Activated CD4-positive, alpha-beta T cell treated with anti-CD3 and anti-CD28 coated beads, Interleukin-2, Interleukin-6, amounts not matched to agents 100 ng/mL and 50 ng/mL, durations not matched to agents 16 hours and 8 hours (primary cell): ENCODE measurements at places on chromosomes 7 and 10.

GRCh38 chr10:128029290-128029651, 97.0 kb downstream of the MKI67 start:
- DNase-seq: no peak

DNA sequence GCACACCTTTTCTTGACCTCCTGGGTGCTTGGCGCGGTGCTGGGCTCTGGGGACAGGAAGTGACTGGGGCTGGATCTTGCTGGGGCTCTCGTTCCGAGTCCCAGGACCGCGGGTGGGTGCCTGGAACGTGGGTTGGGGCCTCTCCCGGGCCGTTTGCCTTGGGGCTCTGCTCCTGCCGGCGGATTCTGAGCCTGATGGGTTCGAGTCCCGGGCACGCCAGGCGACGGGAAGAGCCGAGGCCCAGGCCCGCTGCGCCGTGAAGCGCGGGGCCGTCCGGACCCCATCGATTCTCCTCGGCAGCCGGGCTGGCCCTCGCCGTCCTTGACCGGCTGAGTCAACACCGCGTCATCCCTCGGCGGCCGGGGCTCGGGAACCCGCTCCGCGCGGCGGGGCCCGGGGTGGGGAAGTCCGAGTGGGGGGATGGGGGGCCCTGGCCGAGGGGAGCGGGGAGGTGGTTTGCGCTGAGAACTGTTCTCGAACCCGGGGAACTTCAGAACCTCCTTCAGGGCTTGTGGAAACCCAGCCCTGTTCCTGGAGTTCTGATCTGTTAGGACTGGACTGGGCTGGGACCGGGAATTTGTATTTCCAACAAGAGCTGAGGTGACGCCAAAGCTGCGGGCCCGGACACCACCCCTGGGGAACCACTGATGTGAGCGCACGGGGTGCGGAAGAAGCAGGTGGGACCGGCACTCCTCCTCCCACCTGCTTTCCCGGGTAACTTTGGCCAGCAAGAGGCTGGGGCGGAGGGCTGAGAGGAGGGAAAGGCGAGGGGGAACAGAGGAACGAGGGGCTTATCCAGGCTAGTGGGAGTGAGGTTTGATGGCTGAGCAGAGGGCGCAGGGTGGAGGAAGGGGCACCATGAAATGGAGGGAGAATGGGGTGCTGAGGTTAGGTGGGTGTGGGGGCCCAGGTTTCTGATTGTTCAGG, 6.2 kb downstream of the HHEX start:
- no peak for DNase-seq

GRCh38 chr7:20201380-20201779, 15.8 kb downstream of the MACC1 start:
- no peak for DNase-seq

DNA sequence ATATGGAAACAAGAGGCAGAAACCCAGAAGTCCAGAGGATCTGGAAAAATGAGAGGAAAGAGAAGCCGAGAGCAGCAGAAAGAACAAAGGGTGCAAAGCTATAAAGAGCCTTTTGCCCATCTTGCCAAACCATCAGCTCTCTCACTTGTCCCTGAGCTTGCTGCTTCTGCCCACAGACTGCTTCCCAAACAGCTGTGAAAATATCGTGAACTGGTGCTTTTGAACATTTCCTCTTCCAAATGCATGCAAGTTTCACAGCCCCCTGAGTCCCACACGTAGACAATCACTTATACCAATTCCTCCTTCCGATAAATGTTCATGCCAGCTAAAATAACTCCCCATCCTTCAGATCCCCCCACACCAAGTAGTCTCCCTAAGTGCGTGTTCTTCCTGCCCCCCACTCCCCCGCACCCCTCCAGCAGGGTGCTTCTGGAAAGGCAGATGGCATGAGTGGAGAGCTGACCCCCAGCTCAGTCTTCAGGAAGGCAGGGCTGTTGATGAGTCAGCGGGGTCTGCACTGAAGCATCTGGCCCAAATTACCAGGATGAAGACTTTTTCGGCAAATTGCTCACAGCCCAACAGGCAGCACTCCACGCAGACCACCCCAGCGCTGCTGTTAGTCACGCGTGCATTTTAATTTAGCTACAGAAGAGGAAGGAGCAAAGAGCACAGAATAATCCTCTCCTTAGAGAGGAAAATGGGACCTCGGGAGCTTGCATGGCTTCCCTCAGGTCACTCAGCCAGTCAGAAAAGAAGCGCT, 76.1 kb upstream of the KCNMA1 start:
- no peak for DNase-seq

- no peak for DNase-seq
These were observed 2.3 kb upstream of the C10orf62 start for GRCh38 chr10:97587183-97587582.

DNA sequence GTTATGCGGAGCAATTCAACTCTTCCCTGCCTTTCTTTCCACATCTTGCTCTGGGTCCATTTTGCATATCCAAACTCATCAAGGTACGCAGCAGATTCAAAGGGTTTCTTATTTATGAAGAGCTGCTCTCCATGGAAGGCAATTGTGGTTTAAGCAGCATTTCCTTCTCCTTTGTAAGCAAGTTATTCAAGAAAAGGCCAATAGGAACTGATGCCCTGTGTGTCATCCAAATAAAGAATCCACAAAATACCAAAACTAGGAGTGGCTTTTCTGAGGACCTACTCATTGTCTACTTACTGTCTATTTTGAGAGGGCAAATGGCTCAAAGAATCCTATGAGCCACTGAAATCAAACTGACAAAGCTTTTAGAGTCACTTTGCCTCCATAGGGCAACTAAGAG, 253.1 kb downstream of the PTEN start:
- DNase-seq: no peak

DNA sequence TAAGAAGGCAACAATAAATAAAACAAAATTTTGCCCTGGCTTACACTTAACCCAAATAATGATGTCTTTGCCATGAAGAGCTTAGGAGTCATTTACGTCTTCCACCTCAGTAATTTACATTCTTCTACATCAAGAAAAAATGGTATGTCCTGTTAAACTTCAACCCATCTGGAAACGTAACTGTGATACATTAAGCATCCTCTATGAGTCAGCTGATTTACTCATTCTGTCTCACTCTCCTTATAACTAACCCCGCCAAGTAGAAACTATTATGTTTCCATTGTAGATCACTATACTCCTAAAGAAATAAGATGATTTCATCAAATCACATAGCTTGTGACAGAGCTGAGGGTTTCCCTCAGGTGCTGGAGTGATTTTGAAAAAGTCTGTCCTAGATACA, 330.7 kb downstream of the CDC14C start:
- DNase-seq: no peak

DNA sequence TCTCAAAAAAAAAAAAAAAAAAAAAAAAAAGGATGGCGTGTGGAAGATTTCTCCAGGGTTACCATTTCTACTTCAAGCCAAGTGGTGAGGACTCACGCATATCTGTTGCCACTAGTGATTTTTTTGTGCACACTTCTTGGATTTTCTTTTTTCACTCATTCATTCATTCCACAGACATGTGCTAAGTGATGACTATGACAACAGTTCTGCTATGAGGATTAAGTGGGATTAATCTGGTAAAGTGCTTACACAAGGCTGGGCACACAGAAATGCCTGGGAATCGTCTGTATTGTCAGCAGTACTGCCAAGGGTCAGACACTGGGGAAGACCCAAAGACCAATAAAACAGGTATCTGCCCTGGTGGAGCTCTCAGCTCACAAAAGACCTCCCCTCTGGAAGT, 6.3 kb upstream of the OPN1SW start:
- DNase-seq: no peak

- DNase-seq: no peak
These were observed 22.9 kb upstream of the TCF7L2 start for GRCh38 chr10:112926906-112927688.

- DNase-seq: no peak
These were observed 171.1 kb downstream of the EGFR start for GRCh38 chr7:55189878-55190436.

- no peak for DNase-seq
These were observed 25.5 kb downstream of the FAM107B start for GRCh38 chr10:14749070-14749809.
